Fibroblast of skin of left biceps (primary cell): ENCODE measurements at places on chromosomes 2 and 18.
A peak's percentile ranks its signal among the peaks of the same experiment; 100 is the strongest.

DNA sequence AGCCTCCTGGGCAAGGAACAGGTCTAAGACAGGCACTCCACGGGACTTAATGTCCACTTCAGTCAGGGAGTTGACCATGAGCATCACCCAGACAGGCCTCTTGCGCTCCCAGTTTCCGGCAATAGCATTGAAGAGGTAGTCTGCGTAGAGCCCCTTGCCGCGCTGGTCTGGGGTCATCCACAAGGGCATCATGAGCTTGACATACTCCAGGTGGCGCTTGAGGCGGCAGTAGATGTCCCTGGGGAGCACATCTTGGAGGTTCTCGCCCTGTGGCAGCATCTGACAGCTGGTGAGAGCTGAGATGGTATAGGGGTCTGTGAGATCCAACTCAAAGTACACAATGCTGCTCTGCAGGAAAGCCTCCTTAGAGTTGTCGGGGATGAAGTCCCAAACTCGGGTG is 10.6 kb downstream of the TRABD2A start:
- no peak for DNase-seq

DNA sequence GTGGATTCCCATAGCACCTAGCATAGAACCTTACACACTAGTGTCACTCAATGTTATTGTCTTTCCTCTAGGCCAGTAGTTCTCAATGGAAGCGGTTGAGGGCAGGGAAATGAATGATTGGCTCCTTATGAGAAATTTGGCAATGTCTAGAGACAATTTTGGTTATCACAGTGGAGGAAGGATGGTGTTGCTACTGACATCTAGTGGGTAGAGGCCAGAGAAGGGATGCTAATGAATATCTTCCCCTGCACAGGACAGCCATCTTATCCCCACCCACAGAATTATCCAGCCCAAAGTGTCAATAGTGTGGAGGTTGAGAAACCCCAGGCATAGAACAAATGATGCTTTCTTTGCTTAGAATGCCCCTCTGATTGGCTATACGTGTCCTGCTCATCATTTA is 15.8 kb downstream of the C18orf63 start:
- DNase-seq, result peak; percentile 17

- no peak for DNase-seq
Observed at GRCh38 chr2:132542953-132543569, 126.5 kb downstream of the GPR39 start.

GRCh38 chr2:216447293-216447692 is 35.0 kb downstream of the SMARCAL1 start:
- DNase-seq, result no peak

DNA sequence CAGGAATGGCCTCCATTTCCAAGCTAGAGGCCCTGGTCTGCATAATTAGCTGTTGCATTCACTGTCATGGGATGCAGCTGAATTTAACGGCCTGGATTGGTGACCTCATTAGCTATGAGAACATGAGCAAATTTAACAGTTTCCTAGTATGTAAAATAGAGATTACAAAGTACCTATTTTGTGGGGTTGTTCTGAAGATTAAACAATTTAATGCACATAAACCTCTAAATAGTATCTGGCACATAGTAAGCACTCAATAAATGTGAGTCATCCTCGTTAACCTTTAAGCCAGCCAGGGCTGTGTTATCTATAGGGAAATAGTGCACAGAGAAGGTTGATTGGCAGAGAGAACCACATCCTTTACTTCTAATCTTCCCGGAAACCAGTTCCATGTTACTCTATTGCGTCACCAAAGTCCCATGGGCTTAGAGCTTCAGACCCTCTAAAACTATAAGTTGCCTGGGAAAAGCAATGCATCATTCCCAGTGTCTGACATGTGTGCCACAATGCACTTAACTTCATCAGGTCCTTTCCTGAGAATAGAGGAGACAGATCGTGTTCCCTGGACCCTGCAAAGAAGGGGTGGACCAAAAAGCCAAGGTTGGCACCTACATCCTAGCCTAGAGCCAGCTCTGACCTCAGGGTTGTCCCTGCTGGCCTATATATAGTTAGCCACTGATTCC is 196.5 kb downstream of the LNPK start:
- no peak for DNase-seq

DNA sequence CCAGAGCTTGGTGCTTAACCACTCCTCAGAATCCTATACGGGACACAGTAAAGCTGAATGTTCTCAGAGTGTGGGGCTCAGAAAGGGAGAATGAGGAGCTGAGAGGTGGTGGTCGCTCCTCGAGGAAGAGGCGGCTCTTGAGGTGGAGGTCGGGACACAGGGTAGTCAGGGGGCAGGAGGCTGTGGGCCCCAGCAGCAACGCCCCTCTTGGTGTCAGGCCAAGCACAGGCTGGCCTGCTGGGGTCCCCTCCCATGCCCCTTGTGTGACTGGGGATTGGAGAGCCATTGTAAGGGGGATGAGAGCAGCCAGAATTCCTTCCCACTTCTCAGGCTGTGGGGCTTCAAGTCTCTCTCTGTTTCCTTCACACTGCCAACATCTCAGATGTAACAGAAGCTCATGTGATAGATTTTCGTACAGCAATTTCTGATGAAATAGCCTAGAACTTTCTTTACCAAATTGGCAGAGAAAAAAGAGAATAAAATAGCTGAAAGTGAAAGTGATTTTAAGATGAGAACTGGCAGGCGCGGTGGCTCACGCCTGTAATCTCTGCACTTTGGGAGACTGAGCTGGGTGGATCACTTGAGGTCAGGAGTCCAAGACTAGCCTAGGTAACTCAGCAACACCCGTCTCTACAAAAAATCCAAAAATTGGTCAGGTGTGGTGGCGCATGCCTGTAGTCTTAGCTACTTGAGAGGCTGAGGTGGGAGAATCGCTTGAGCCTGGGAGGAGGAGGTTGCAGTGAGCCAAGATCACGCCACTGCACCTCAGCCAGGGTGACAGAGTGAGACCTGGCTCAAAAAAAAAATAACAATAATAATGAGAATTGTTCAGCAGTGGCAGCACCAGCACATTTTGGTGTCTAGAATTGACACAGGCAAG is 61.1 kb upstream of the RPL31 start:
- no peak for DNase-seq

DNA sequence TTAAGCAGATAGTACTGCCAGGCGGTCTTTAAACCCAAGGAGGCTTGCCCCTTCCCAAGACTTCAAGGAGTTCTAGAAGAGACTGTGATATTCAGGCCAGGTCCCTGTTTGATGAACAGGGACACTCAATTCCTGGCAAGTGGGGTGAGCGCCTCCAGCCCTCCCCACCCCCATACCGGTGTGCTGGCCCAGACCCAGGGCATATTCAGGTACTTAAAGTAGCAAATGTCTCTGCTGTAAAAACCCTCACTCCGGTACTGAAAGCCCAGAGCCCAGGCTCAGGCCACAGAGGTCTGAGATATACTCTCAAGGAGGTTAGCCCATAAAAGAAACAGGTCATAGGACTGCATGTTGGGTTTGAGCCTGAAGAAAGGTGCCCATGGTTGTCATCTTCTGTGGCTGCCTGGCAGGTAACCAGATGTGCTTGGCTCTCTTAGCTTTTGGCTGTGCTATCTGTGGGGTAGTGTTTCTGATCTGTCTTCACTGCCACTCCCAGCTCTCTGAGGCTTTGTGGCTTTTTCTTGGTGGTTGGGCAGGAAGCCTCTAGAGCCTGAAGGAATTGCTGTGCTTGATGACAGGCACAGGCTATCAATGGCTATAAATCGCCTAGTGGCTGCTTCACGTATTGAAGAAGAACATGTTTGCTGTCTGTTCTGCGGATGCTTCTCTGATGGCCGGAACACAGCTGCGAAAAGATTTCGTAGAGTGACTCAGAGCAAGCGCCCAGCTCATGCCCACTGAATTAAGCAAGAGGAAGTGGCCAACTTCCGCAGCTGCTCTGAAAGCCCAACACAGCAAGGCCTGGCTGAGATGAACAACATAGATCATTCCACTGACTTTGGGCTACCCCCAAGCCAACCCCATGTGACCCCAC is 63.3 kb upstream of the ALPP start:
- DNase-seq, result peak; percentile 28

DNA sequence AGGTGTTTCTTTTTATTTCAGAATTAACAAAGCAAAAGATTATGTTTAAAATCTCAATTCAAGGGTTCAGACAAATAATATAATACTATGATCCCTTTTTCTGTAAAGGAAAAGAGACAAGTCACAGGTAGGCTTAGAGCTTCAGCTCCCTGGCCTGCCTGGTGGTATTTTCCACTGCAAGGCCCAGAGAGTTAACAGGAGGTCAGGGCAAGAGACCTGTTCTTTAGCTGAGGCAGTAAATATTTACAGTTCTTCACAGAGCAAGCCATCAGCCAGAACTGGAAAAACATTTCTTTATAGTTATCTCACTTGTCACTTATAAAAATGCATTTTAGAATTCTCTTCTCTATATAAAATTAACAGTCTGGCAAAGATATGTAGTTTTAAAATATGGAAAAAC is 70.1 kb downstream of the EPG5 start:
- no peak for DNase-seq

GRCh38 chr2:15073664-15074063 is 441.1 kb downstream of the LRATD1 start:
- peak; percentile 52 for DNase-seq

DNA sequence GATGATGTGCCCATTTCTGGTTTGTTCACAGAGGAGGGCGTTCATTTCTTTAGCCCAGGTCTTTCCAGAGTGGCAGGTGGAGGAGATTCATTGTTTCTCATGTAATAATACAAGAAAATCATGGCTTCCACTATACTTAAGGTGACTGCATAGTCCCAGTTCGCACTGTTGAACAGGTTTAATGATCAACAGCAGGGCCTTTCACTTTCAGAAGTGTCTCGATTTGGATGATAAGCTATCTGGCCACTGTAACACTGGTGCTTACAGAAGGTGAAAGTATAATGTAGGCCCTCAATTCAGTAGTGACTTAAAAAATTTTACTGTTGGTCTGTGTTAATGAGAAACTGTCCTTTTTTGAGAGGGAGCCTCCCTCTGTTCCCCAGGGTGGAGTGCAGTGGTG is 1.4 kb downstream of the RMC1 start:
- no peak for DNase-seq

GRCh38 chr2:202642567-202642966 is 7.8 kb downstream of the FAM117B start:
- no peak for DNase-seq
